ENCODE measurements at places on chromosomes 7 and 10. TPM values are rescaled to one million over a fixed set of nuclear protein-coding genes. Genes with fewer than 3 reads are reported as not detected.

CALCR gene
- 0.17 TPM for total RNA-seq

IFIT1B gene
- not detected for total RNA-seq

ACSM6 gene
- total RNA-seq = 0.10 TPM

TMEM236 gene
- 0.10 TPM for total RNA-seq

MKX gene
- not detected for total RNA-seq

OR2A1 gene
- 0.05 TPM for total RNA-seq

PLEKHS1 gene
- 0.45 TPM for total RNA-seq

C1QL3 gene
- total RNA-seq = 2.4 TPM

SLC13A1 gene
- total RNA-seq = not detected

- DNase-seq = no peak
These were observed 158.5 kb downstream of the TRIL start for GRCh38 chr7:28799619-28800018.

GRCh38 chr7:130938661-130939060, 204.7 kb upstream of the KLF14 start:
- DNase-seq = no peak

DNA sequence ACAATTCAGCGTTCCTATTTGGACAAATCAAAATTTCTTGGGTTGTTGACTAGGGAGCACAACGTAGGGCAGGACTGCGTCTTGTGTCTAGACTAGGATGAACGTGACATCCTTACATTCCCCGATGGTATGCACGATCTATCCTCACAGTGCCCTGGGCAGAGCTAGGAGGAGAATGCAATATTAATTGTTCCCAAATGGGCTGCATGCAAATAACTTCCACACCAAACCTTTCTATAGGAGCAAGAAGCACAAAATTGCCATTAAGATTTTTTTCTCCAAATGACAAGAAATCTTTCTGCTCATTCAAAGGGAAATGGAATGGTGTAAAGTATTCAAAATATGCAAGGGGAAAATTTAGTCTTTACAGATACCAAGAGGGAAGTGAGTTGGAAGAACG, 21.4 kb upstream of the AQP1 start:
- DNase-seq = no peak

DNA sequence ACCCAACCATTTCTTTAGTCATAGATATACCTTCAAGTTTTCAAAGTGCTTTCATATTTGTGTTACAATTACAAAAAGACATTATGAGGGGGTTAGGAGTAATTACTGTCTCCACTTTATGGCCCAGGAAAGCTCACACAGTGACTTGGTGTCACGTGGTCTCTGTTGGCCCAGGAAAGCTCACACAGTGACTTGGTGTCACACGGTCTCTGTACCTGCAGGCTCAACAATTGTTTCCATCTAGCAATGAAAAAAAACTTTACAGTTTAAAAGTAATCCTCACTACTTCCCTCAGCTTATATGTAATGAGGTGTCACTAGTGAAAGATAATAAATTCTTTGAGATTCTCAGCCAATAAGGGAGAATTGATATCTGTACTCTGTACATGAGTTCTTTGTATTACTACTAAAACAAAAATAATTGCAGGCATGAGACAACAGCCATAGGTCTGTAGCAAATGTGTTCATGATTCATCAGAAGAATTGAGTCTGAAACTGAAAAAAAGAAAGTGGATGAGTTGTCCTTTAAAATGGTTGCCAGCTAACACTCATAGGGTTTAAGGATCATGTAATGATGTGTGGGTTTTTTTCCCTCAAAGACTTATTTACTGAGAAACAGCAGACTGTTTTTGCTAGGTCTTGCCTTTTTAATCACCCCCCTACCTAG, 10.9 kb downstream of the OGDH start:
- DNase-seq = peak; percentile 76

- no peak for DNase-seq
These were observed 31.1 kb downstream of the NET1 start for GRCh38 chr10:5443429-5443828.

DNA sequence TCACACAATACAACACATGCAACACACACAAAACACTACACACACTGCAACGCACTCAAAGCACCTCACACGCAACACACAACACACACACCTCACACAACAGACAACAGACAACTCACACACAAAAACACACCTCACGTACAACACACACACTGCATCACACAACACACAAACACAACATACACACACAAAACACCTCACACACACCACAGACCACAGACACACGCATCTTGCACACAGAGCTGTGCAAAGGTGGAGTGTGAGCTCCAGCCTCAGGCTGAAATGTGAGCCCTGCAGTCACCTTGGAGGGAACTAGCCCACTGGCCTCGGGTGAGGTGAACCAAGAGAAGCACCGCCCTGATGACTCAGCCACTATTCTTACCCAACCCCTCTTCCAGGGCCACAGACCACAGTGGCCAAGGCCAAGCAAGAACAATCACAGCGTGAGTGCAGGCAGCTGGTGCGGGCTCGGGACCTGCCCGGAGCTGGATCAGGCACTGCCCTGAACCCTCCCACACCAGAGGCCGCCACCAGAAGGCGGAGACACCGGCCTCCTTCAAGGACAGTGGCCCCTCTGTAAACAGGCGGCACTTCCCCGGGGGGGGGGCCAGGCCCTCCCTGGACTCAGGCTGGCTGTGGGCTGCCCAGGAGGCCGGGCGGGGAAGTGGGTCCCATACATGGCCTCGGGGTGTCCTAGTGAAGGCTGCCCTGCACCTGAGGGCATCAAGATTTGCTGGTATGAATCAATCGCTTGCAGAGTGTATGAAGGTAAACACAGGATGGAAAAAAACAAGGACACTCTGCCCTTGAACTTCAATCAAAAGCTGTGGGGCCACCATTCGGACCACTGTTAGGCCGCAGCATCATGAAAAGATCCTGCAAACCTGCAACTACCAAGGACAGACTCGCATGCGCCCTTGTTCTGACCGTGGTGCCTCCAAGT, 106.7 kb downstream of the TNS3 start:
- DNase-seq = peak; percentile 98

GRCh38 chr7:130144312-130145171, 60.7 kb downstream of the TMEM209 start:
- peak; percentile 98 for DNase-seq

GRCh38 chr7:138843632-138844580, 45.9 kb upstream of the ATP6V0A4 start:
- no peak for DNase-seq

- peak; percentile 97 for DNase-seq
These were observed 50.4 kb upstream of the PLEKHA1 start for GRCh38 chr10:122323941-122324675.

GRCh38 chr7:106034383-106034782, 71.3 kb downstream of the CDHR3 start:
- DNase-seq = no peak

- no peak for DNase-seq
These were observed 27.0 kb downstream of the PDLIM1 start for GRCh38 chr10:95263864-95264226.

DNA sequence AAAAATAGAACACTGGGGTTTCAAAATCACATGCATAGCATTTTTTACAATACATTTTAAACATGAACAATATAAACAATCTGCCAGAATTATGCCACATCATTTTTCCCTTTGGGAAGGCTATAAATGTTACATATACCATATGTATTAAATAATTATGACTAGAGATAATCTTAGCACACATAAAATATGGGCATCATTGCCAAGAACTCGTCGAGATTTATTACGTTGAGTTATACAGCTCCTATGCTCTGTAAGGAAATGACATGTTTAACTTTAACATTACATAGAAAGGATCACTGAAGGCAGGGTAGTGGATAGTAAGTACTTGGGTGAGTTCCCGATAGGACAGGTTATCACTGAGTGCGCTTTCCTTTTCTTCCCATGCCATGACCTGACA, 267.8 kb downstream of the PARD3 start:
- no peak for DNase-seq

DNA sequence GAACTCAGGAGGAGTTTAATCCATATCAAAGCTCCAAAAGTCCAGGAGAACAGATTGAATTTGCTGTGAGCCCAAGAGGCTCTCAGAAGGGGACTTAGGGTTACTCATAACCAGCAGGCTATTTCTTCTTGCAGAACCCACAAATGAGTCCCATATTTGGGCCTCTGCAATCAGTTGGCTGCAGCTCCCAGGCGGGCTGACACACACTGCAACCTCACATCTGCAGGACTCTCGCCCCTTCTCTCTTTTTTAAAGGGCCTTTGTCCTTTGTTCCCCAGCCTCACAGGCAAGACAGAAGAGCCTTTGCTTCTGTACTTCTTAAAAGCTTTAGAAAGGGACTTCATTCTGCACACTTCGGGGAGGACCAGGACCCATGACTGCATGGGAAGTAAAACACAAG, 26.7 kb downstream of the CREB3L2 start:
- DNase-seq = no peak

DNA sequence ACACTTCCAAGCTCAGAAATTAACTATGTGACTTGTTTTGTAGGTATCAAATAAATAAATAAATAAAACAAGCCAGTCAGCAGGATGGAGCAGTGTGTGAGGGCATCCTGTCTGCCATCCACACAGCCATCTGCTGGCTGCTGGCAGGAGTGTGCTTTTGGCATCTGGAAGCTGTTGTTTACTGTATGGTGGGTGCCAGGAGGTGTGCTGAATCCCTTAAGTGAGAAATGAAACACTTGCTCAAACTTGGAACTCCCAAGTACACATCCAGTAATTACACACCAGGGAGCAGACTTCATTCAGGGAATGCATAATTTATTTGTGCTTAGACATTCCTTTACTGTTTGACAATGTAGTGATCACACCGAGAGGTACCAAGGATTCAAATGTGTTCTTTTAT, 16.9 kb upstream of the TAX1BP1 start:
- DNase-seq = peak; percentile 41

DNA sequence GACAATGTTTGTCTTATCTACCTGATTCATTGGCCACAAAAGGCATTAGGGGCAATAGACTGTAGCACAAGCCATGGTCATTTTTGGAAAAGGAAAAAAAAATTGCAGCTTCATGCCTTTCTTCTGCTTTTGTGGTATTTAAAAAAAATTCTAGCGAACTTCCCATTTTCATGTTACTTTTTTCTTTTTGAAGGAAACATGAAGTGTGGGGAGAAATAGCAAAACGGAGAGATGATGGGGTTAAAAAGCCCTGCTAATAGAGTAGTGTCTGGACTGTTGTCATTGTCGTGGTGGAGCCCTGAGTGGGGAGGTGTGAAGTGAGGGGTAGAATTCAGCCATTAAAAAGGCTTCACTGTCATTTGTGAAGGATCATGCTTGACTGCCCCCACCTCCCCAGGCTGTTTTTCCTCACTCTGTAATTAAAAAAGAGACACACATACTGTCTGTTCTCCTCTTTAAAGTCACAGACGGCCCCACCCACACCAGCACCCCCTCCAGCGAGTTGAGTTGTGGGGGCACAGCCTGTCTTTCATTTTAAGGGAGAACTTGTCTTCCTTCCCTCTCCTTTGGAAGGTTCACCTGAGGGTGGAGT, 272.4 kb downstream of the CREB5 start:
- DNase-seq = no peak

- peak; percentile 49 for DNase-seq
These were observed 327.6 kb downstream of the TNS3 start for GRCh38 chr7:47254081-47254977.

DNA sequence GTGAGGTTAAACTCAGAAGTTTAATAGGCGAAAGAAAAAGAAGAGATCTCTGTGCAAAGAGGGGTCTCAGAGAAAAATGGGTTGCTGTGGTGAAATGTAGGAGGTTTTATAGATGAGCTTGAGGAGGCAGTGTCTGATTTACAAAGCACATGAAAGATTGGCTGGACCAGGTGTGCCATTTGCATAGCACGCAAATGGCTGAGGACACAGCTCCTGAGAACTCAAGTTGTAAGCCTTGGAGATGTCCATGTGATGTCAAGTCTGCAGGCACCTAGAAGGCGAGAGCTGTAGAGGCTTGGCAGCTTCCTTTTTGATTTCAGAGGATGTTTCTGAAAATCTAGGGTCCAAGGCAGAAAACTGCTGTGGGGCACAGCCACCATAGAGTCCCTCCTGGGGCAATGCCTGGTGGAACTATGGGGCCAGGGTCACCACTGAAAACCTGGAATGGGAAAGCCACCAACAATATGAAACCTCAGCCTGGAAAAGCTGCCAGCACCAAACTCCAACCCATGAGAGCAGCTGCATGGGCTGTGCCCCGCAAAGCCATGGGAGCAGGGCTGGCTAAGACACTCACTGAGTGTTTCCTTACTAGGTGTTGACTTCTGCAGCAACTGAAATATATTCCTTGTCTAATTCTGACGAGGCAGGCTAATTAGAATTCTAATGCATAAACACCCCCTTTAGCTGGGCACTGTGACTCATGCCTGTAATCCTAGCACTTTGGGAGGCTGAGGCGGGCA, 96.9 kb upstream of the TNS3 start:
- DNase-seq = peak; percentile 45

- DNase-seq = no peak
These were observed 133.9 kb upstream of the CHST15 start for GRCh38 chr10:124227055-124227975.

GRCh38 chr7:138584696-138585095, 116.5 kb downstream of the SVOPL start:
- DNase-seq = no peak

DNA sequence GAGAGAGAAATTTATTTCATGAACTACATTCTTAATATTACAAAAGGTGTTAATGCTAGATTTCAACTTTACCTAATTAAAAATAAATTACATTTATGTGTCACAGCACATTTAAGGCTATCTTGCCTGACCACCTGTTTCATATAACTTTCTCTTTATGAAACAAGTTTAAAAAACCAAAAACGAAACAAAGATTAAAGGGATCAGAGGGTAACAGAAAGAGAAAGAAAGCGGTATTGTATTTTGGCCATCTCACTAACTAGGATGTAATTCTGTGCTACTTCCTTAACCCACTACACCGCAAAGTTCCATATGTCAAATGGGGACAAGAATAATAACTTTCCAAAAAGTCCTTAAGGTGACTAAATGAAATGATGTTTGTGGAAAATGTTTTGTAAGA, 6.3 kb upstream of the RHOBTB1 start:
- no peak for DNase-seq

GRCh38 chr7:103462358-103462757, 16.4 kb upstream of the SLC26A5 start:
- DNase-seq = no peak

- DNase-seq = no peak
These were observed 18.7 kb downstream of the TSPAN15 start for GRCh38 chr10:69469976-69470375.

DNA sequence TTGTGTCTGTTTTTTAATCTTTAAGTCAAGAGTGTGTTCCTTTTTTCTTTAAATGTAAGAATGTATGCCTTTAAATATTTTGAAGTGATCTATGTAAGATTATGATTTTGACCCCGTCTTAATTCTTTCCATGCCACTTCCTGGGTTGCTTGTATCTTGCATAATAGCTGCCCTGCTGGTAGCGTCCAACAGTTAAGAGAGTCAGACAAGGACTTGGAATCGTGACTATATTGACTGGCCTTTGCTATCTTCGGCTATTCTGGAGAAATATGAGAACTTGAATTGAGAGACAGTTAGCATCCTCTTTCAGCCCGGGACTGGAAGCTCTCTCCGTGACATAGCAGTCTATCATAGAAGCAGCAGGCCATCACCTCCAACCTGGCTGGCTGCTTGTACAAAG, 13.0 kb downstream of the NRP1 start:
- DNase-seq = no peak

Measured in renal cortical epithelial cell (primary cell).